AG04450 (cell line): ENCODE measurements at places on chromosomes 7 and 10.

DNA sequence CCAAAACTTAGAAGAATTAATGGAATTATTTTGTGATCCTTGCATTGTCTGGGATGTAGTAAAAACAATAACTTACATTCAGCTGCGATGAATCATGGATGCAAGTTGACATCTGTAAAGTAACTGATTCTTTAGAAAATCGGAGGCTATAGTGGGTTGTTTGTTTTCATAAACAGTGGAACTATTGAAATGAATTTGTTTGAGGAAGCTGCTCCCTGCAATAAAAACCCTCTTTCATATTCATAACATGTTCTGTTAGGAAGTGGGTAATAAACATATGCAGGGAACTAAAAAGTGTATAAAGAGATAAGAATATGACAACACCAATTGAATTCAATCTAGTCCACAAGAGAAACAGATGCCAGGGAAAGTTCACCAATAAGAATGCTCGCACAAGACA is 53.6 kb downstream of the AGMO start:
- no peak for DNase-seq

- DNase-seq, result no peak
These were observed 34.8 kb upstream of the PURB start for GRCh38 chr7:44920119-44920518.

DNA sequence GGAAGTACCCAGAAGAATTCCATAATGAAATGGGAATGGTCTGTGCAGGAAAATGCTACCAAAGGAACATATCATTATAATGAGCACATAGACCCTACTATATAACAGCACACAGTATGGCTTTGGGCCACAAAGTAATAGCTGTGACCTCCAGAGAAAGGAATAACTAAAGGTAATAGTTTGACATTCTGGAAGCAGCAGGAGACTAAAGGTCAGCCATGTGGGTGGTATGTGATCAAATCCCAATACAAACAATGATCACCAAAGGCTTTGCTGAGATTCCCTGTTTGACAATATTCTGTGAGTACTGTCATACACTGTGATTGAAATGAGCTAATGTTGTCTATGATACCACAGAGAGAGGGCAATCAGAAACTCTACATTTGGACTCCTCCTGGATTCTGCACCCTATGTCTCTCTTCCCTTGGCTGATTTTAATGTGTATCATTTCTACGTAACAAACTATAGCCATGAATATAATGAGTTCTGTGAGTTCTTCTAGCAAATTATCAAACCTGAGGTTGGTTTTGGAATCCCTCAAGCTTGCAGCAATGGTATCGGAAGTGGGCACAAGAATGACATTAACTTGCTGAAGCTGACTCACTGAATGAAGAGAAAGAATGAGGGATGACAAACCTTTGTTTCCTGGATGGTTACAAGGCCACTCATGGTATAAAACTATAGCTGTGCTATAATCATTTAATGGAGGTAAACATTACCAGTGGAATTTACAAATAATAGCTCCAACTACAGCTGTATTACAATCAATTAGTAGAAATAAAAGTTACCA is 99.6 kb downstream of the JMJD1C start:
- no peak for DNase-seq

- DNase-seq, result no peak
These were observed 9.5 kb downstream of the CISD1 start for GRCh38 chr10:58278274-58278961.

GRCh38 chr7:144497282-144497681 is 93.8 kb upstream of the NOBOX start:
- no peak for DNase-seq

DNA sequence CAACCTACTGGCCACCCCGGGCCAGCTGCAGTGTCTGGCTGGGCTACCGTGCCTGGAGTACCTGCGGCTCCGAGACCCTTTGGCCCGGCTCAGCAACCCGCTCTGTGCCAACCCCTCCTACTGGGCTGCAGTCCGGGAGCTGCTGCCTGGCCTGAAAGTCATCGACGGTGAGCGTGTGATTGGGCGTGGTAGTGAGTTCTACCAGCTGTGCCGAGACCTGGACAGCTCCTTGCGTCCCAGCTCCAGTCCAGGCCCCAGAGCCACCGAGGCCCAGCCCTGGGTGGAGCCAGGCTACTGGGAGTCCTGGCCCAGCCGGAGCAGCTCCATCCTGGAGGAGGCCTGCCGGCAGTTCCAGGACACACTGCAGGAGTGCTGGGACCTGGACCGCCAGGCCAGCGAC is 4.2 kb downstream of the RARRES2 start:
- no peak for DNase-seq

- DNase-seq, result no peak
These were observed 23.3 kb downstream of the SEM1 start for GRCh38 chr7:96686305-96686704.

DNA sequence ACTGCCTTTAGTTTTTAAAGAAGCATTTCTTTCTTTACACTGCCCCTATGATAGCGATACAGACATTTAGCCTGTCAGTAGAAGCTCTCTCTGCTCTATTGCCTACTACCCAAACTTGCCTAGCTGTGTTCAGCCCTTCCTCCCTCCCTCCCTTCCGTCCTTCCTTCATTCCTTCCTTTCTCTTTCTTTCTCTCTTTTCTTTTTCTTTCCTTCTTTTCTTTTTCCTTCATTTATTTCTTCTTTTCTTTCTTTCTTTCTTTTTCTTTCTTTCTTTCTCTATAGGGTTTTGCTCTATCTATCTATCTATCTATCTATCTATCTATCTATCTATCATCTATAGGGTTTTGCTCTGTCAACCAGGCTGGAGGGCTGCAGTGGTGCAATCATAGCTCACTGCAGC is 7.1 kb upstream of the ZNF212 start:
- DNase-seq, result no peak

- no peak for DNase-seq
These were observed 109.9 kb downstream of the PFKFB3 start for GRCh38 chr10:6312636-6313035.
